Pancreas (tissue), 10 donors: ENCODE measurements at places on chromosomes 2 and 18. TPM values are rescaled to one million over a fixed set of nuclear protein-coding genes. Genes with fewer than 3 reads are reported as not detected.

Gene HAAO
- 18.3 TPM for polyA plus RNA-seq

Gene MYO1B
- polyA plus RNA-seq = 48.3 TPM

Gene FKBP1B
- 25.6 TPM for polyA plus RNA-seq

Gene NDUFV2
- 101 TPM for polyA plus RNA-seq

Gene LOXHD1
- polyA plus RNA-seq = 0.12 TPM
